Stimulated activated naive CD8-positive, alpha-beta T cell treated with anti-CD3 and anti-CD28 coated beads, Interleukin-15, Interleukin-2, amounts not matched to agents 100 U/mL and 50 U/mL, for 24 hours (primary cell): ENCODE measurements at places on chromosomes 6 and 20.

- no peak for DNase-seq
Observed at GRCh38 chr20:24291014-24291413, 178.4 kb upstream of the SYNDIG1 start.

- no peak for DNase-seq
Observed at GRCh38 chr6:50270415-50270814, 220.7 kb upstream of the DEFB112 start.

- DNase-seq, result no peak
Observed at GRCh38 chr6:1745814-1746213, 136.1 kb downstream of the FOXC1 start.

DNA sequence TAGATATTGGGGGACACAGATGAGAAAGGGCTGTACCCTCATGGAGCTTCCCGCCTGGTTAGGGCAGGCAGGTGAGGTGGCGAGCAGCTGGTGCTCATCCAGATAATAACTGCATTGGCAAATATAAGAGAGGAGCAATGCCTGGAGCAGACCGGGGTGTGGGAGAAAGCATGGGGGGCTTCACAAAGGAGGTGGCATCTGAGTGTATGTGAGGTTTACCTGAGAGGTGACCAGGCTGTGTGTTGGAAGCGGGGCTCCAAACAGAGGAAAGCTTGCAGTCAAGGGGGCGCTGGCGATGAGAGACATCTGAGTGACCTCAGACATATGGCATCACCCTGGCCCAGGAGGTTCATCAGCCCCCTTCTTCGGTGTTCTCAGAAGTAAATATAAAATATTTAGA, 72.1 kb upstream of the PMEPA1 start:
- DNase-seq, result no peak

- peak; percentile 46 for DNase-seq
Observed at GRCh38 chr6:107819964-107820337, 4.2 kb downstream of the SCML4 start.

DNA sequence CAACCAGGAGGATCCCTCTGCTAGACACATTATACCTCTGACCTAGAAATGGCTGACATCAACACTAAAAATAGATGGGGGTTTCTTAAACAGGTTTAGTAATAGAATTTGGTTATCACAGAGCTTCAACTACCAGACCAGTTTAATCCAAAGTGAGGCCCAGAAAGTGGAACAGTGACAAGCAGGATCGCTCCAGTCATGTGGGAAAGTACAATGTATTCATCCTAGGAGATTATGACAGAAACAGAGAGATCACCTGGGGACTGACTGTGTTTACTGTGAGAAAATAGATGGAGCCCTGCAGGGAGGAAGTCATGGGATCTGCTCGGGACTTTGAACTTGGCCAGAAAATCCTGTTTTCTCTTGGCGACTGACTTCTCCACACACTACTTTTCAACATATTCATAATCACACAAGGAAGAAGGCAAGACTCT, 238.7 kb upstream of the SOX4 start:
- DNase-seq, result no peak

- DNase-seq, result no peak
Observed at GRCh38 chr6:10375391-10375969, 39.4 kb downstream of the TFAP2A start.

GRCh38 chr20:38859070-38859690, 53.7 kb downstream of the PPP1R16B start:
- no peak for DNase-seq

GRCh38 chr6:26031151-26031594, 56.1 kb upstream of the HFE start:
- DNase-seq, result no peak

DNA sequence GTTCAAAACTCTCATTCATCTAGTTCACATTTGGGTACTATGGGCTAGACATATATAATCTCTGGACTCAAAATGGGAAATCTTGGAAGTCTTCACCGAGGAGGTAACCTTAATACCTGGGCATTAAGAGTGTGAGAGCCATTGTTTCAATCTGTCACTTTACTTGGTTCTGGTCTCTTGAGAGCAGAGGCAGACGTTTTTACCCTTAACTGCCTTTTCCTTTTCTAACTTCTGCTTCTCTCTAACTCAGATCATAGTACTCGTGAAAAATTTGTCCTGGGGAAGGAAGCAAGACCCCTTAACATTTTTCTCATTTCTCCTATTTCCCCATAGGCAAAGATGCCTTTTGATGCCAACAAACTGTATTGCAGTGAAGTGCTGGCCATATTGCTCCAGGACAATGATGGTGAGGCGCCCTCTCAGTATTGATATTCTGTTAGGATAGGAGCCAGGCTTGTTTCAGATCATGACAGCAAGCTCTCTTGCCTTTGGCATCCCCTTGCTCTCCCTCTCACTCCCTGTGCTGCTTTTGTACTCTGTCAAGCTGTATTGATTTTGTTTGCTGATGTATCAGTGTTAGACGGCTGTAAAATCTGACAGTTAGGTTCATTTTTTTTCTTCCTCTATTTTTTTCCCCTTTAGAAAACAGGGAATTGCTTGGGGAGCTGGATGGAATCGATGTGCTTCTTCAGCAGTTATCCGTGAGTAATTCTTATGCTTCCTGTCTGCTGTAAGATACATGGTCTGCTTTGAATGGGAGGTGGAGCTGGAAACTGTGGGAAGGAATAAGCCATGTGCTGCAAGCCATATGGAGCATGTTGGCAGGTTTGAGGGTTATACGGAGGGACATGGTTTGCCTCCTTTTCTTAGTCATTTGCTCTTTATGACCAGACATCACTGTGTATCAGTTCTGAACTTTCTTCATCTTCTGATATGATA, 83.5 kb downstream of the CTNNBL1 start:
- DNase-seq, result no peak

DNA sequence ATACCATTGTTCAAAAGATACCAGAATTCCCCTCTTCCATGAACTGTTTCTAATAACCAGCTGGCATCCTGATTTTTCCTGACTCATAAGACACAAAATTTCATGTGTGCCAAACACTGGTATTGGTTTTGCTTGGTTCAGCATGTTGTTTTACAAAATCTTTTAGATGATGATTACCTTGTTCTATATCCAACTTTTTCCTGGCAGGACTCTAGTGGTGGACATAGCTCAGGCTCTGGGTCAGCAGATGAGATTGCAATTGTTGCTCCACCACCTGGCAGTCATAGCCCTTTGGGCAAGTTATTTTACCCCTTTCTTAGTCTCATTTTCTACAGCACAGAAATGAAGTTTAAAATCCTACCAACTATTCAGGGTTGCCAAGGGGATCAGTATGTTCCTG, 6.2 kb downstream of the TRIM38 start:
- DNase-seq, result no peak

DNA sequence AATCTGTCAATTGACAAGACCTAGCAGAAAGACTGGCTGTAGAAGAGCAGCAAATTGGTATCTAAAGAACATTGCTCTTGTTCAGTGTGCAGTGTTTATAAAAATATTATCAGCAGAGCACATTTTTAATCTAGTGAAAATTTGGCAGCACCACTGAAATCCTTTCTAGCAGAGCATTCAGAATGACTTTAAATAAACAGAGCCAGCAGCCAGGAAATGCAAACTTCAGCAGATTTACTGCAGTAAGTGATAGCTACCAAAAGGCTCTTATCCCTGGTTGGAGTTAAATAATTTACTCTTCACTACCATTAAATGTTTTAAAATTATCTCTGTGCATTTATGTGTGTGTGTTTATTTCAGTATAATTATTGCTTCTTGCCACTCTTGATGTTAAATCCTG, 590.9 kb upstream of the CITED2 start:
- DNase-seq, result no peak

DNA sequence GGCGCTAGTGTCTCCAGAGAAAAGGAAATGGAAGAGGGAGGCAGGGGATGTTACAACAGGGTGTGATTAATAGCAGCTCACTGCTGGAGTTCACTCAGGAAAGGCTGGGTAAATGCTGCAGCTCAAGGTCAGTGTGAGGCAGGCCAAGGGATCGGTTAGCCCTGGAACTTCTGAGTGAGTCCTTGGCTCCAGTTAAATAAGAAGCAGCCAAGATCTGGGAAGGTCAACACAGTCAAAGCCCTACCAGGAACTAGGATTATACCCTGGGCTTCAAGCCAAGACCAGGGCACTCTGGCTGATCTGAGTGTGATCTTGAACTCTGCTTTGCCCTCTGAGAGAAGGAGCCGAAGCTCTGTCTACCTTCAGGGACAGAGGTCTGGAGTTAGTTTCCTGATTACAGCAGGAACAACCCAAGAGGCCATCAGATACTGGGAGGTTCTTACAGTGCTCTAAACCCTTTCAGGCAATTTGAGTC, 44.3 kb downstream of the TPD52L1 start:
- DNase-seq, result no peak

GRCh38 chr6:111468329-111469012, 14.5 kb downstream of the REV3L start:
- no peak for DNase-seq

DNA sequence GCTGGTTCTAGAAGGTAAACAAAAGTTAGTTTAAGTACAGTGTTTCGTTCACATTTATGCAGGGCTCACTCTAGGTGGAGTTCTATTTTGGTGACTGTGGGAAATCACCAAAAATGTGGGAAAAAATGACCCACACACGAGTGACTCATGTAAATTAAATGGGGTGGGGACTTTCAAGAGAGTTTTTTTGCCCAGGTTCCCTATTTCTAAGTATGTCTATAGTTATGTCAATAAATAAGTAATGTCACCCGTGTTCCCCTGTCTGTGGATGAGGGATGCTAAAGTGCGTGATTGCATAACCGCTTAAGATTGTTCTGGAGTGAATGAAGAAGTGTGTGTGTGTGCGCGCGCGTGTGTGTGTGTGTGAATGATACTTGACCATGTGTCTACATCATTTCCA, 69.1 kb downstream of the MYB start:
- no peak for DNase-seq

- DNase-seq, result no peak
Observed at GRCh38 chr6:137685798-137686375, 181.2 kb upstream of the TNFAIP3 start.

GRCh38 chr6:135686784-135687301, 164.7 kb upstream of the PDE7B start:
- DNase-seq, result no peak

DNA sequence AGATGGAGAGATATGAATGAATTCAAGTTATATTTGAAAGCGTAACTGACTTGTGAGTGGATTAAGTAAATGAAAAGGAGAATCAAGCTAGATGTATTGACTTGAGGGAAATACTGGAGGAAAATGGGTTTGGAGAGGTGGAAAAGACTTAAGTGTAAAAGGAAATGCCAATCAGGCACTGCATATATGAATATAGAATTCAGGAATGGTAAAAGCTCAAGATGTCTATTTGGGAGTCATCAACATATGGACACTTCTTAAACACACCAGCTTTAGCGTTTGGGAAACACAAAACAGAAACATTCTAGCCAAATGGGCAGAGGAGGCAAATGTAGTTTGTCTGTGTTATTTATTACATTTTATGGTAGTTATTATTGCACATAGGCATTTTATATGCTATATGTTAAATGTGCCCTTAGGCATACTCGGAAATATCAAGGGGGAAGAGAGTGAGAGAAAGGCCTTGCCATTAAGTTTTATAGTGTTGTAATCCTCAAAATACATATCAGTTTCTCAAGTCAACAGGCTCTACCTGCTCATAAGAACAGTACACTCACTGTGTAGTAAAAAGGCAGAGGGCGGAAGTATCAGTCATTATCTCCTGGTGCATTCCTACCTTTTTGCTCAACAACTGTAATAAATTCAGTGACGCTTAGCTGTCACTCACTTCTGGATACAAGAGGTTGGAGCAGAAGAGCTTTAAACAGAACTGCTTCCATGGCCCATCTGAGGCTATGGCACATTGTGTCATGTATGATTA, 33.7 kb upstream of the ME1 start:
- DNase-seq, result no peak

- DNase-seq, result no peak
Observed at GRCh38 chr20:44065401-44066340, 121.3 kb downstream of the JPH2 start.

- no peak for DNase-seq
Observed at GRCh38 chr20:10119336-10119735, 84.5 kb downstream of the ANKEF1 start.

DNA sequence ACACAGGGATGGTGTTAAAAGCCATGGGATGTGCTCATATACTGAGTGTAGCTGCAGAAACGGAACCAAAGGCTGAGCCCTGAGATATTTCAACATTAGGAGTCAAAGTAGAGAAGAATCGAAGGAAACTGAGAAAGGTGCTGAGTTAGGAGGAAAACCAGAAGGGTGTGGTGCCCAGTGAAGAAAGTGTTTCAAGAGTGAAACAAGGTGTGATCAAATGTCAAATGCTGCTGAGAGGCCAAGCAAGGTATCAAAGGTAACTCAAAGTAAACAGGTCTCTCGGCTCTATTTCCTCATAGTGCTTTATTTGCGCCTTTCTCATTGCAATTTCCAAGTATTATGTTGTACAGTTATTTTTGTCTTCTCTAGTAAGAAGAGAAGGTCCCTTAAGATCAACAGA, 94.1 kb downstream of the PRDM1 start:
- DNase-seq, result no peak

GRCh38 chr6:83008626-83009025, 57.0 kb downstream of the UBE3D start:
- DNase-seq, result no peak

- no peak for DNase-seq
Observed at GRCh38 chr20:25219365-25219764, 23.9 kb downstream of the ENTPD6 start.

DNA sequence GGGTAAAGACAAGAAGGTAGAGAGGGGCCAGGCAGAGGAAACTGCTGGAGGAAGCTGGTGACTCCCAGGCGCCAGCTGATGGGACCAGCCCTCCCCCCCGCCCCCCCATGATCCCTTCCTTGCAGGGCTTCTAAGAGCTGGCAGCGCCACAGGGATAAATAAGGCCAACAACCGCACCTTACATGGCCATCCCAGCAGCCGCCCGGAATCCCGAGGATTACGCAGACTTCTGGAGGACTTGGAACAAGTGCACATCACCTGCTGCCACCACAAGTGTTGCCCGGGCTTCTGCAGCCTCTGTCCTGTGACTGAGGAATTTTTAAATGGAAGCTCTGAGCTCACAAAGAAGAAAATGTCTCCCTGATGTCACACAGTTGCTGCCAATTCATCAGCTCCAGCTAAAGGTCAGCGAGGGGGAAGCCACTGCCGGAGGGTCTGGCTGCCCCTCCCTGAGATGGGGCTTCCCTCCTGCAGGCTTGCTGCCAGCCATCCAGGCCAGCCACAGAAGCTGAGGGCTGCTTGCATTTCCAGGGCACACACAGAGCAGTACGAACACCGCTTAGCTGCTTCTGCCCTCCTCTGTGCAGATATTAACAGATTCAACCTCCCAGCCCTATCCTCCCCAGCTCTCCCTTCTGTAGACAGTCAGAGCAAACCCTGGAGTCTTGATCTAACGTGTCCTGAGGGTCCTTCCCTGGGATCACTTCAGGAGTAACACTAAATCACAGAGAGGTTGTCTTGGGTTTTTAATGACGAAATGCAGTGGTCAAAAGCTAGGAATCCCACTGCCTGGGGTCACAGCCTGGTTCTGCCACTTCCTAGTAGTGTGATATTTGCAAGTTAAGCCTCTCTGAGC, 38.6 kb upstream of the PIM1 start:
- DNase-seq, result no peak
